Fibroblast of the aortic adventitia (primary cell): ENCODE measurements at places on chromosomes 13 and 19.

DNA sequence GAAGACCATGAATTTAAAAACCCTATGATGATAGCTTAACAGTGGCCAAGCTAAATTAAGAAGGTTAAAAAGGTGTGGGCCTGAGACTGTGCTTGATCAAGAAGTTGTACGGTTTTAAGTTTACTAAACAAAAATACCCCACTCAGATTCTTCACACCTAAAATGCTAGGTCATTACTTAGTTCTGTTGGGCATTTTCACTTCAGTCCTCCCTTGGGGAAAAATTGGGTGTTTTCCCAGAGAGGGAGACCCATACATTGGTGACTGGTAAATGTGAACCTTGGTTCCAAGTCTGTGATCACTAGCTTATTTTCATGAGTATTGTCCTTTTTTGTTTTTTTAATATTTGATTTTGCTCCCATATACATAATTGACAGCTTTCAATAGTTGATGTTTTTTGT is 44.4 kb downstream of the MTUS2 start:
- DNase-seq = no peak

GRCh38 chr13:74080762-74081161 is 53.4 kb downstream of the KLF12 start:
- DNase-seq = no peak

GRCh38 chr19:40744554-40745401 is 5.5 kb downstream of the ACTMAP start:
- no peak for DNase-seq

- peak; percentile 33 for DNase-seq
Observed at GRCh38 chr19:13839938-13840304, 37.0 kb upstream of the NANOS3 start.

- no peak for DNase-seq
Observed at GRCh38 chr19:38712161-38712748, 32.0 kb downstream of the CAPN12 start.

DNA sequence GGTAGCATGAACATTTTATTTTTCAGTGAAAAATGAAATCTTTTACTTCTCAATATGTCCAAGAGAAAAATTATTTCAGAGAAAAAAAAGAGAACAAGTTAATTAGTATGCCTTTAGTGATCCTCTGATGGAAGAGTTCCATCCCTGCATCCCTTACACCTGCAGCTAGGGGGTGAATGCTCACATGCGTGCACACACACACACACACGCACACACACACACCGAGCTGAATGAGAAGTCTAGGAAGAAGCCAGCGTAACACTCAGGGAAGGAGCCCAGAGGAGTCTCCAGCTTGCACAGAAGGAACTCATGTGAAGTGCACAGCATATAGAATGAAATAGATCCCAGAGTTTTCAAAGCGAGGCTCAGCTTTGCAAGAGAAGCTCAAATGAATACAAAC is 510.5 kb downstream of the IRS2 start:
- DNase-seq = no peak

- DNase-seq = no peak
Observed at GRCh38 chr19:5753743-5754142, 30.8 kb downstream of the PRR22 start.

DNA sequence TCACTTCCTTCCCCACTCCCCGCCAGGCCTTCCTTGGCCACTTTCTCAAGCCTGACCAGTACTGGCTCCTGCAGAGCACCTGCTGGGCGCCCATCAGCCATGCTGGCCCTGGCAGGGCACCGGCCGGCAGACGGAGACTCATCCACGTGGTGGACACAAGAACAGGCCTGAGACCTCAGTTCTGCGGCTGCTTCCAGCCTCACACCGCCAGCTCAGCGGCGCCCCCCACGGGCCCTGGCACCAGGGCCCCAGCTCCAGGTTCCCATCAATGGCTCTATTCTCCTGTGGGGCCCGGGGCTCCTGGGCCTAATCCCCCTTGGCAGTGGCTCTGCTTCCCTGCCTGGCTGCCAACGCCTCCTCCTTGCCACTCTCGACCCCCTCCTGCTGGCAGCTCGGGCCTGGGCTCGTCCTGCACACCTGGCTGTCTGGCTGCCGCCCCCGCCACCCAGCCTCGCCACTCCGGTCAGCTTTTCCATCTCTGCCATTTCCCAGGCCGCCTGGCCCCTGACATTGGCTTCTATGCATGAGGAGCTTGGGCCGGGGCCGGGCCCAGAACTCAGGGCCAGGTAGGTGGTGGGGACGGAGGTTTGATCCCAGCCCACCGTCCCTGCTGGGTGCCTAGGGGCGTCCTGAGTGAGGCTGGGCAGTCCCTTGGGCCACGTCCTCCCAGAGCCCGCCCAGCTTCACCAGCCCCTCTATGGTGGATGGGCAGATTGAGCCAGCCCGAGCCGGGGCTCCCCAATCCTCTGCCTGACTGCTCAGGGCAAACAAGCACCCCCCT is 6.2 kb downstream of the NDUFA11 start:
- DNase-seq = no peak

GRCh38 chr19:41457241-41457640 is 14.3 kb downstream of the ERICH4 start:
- DNase-seq = no peak

- DNase-seq = peak; percentile 73
Observed at GRCh38 chr19:5001615-5002014, 32.7 kb downstream of the KDM4B start.

GRCh38 chr13:27605099-27605498 is 15.2 kb downstream of the LNX2 start:
- DNase-seq = no peak

GRCh38 chr13:24199016-24199415 is 38.5 kb downstream of the SPATA13 start:
- DNase-seq = peak; percentile 37

- no peak for DNase-seq
Observed at GRCh38 chr13:46038296-46038695, 14.2 kb downstream of the ZC3H13 start.

DNA sequence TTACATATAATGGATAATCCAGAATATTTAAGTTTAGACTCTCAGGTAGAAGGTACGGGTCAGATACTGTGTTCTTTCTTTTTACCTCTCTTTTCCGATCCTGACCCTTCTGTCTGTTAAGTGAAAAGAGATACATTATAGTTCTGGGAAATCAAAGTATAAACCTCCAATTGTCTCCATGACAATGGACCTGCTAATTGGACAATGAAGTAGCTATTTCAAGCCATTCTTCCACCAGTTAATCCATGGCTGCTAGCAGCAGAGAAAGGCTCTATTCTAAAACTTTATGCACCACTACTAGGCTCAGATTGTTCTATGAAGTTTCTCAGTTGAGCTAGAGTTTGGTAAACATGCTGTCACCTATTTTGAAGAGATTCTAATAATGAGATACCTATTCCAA is 8.3 kb upstream of the NBEA start:
- DNase-seq = no peak

DNA sequence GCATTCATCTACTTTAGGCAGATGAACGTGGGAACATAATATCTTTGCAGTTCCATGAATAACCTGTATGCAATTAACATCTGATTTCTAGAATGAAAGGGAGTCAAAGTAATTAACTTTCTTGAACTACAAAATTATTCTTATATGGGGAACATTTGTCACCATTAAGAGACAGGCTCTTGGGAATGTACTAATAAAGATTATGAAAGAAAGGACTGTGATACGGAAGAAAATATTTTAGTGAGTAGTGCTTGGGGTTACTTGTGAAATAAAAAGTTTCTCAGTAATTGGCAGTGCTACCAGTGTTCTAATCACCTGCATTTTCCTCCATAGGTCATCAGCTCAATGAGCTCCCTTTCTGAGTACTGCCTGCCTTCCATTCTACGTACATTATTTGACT is 85.4 kb downstream of the FRY start:
- no peak for DNase-seq

DNA sequence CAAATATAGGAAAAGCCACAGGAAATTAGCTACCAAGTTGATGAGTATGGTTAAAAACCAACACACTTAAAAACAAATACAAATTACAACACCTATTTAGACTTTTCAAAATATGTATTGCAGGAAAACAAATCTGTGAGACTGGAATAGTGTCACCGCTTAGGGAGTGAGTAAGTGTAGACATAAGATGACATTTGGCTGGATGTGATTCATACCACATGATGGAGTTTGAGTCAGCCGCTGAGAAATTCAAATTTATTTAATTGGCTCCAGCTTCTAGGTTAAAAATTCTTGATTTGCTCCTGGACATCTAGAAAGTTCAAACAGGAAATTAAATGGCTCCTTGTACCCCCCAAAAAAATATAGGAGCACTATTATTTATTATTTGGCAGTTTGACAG is 531.7 kb downstream of the SLITRK1 start:
- peak; percentile 30 for DNase-seq

DNA sequence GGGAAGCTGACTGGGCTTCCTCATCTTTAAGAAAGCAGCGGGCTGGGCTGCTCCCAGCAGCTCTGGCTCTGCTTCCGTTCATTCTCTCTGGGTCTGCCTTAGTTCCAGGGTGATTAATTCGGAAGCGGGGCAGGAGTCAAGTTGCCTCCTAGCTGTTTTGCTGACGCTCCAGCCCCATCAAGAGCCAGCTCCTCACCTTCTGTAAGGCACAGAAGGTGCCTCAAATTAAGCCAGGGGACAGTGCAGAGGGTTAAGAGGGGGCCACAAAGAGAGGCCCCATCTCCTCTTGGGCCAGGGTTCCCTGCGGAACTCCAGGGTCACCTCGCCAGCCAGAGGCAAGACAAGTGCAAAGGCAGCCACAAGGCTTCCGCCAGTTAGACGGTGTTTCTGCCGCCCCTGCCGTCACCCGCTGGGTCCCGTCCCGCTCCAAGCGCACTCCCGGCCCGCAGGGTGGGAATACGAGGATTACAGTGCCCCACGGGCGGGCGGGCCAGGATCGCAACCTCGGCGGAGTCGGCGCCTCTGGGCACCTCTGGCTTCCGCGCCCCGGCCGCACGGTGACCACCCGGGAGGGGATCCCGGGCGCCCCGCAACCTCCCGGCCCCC is 508 bp downstream of the SLC15A1 start:
- DNase-seq = peak; percentile 41

- DNase-seq = peak; percentile 99
Observed at GRCh38 chr19:8361921-8362793, 1.8 kb upstream of the ANGPTL4 start.

DNA sequence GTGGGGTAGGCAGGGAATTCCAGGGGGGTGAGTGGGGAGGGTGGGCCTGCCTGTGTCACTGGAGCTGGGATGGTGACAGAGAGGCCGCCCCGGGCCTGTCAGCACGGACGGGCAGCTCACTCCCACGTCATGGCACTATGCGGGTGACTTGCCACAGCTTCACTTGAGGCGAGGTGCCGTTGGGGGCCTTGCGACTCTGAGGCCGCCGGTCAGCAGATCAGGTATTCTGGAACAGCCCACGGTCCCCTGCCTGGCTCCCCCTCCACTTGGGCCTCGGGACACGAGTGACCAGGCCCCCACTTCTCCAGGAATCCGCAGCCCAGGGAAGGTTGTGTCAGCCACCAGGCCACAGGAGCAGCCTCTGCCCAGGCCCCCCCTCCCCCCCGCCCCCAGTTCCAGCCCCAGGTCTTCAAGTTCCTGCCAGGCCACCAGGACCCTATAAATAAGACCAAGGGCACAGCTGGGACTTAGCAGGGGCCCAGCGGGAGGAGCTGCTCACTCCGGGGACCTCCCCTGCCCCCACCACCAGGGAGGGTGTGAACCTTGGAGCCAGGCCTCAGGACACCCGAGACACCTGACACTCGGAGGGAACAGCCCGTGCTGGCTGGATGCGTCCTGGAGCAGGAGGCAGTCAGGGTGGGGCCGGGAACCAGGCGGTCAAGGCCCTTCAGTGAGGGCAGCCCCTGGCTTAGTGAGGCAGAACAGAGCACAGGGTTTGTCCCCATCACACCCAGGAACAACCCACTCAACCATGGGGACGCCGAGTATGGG is 2.7 kb upstream of the MIDN start:
- DNase-seq = no peak

DNA sequence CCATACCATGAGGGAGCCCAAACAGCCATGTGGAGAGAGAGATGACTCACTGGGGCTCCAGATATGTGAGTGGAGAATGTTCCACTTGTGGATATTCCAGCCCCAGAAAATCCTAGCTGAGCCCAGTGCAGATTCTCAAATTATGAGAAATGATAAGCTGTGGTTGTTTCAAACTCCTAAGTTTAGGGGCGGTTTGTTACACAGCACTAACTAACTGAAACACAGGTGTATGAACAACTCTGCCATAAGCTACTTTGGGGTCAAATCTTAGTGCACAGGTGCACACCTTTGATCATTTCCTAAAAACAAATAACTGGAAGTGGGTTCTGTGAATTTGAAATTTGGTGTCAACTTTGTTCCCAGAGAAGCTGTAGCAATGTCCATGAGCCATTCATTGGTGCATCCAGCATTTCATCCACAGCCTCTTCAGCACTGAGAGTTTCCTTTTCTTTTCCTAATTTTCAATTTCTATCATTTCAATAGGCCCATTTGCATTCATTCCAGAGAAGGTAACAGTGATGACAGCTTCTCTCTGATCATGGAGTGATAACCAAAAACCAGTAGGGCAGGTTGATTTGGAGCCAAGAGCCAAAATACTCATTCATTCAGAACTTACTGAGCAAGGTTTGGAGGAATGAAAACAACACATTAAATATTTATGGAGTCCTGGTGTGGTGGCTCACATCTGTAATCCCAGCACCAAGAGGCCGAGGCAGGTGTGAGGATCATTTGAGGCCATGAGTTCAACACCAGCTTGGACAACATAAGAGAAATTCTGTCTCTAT is 8.8 kb upstream of the CLPP start:
- no peak for DNase-seq
